ENCODE measurements at places on chromosomes 7 and 10. TPM values are rescaled to one million over a fixed set of nuclear protein-coding genes. Genes with fewer than 3 reads are reported as not detected.
A peak's percentile ranks its signal among the peaks of the same experiment; 100 is the strongest.

AZGP1 gene
- total RNA-seq: not detected

BZW2 gene
- total RNA-seq: 281 TPM

SUV39H2 gene
- 6.9 TPM for total RNA-seq

DNA sequence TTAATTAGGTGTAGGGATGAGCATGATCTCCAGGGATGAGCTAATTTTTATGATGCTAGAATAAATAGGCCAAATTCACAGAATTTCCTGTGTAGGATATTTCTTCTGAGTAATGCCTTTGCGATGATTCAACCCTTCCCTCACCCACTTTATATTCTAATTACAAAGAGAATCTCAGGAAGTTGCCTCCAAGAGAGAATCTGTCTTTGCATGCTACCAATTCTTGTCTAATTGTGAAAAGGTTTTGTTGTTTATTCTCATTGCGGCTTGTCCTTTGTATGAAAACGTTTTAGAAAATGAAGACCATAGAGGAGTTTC is 6.3 kb downstream of the C7orf57 start:
- DNase-seq: peak; percentile 45

GRCh38 chr10:121352231-121352855 is 245.9 kb downstream of the FGFR2 start:
- DNase-seq: no peak

DNA sequence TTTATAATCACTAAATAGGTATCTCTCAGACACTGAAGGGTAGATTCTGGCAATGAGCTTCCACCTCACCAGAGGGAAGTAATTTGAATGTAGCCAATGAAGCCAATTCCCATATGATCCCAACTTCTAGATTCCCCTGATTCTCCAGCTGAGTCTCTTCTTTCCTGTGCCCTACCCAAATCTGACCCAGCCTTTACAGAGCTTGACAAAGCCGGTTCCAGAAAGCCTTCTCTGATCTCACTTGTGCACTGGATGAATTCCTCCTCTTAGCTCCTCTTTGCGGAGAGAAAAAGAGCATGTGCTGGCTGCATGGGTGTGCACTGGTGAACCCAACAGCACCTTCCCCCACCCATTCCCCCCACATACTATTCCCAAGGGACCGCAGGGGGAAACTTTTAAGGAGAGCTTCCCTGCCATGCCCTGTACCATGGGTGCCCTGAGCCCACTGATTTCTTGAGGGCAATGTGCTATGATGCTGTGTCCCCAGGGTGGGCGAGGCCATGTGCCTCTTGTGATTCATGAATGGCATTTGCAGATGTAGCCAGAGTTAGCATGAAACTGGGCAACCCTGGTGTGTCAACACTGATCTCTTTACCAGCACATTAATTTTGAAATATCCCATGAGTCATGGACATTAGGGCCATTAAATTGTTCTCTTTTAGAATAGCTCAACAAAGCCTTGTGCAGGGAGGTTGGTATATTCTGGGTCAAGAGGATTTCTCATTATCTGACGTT is 50.4 kb upstream of the PLEKHA1 start:
- peak; percentile 33 for DNase-seq

GRCh38 chr10:132636358-132636757 is 98.8 kb downstream of the INPP5A start:
- DNase-seq: no peak

- no peak for DNase-seq
Observed at GRCh38 chr7:133048589-133048988, 33.3 kb downstream of the CHCHD3 start.

GRCh38 chr10:132535065-132535651 is 2.4 kb upstream of the INPP5A start:
- DNase-seq: no peak

DNA sequence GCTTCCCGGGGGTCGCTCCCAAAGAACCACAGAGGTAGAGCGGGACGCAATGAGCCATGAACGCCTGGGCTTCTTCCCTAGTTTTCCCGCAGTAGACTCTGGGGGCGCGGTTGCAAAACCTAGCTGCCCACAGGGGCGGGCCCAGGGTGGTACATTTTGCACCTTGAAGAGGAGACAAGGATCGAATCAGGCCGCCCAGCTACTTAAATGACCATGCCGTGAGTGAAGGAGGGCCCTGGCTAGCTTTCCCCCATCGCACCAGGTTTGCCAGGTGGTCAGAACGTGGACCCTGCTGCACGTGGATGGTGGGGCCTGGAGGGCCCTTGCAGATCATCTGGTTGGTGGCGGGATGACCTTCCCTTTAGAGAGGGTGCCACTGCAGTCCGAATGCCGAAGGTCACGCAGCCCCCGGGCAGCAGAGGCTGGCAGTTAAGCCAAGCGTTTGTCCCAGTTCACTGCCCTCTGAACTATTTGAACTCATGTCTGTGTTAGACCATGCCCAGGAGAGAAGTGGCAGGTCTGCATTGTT is 604 bp upstream of the SHTN1 start:
- peak; percentile 52 for DNase-seq

DNA sequence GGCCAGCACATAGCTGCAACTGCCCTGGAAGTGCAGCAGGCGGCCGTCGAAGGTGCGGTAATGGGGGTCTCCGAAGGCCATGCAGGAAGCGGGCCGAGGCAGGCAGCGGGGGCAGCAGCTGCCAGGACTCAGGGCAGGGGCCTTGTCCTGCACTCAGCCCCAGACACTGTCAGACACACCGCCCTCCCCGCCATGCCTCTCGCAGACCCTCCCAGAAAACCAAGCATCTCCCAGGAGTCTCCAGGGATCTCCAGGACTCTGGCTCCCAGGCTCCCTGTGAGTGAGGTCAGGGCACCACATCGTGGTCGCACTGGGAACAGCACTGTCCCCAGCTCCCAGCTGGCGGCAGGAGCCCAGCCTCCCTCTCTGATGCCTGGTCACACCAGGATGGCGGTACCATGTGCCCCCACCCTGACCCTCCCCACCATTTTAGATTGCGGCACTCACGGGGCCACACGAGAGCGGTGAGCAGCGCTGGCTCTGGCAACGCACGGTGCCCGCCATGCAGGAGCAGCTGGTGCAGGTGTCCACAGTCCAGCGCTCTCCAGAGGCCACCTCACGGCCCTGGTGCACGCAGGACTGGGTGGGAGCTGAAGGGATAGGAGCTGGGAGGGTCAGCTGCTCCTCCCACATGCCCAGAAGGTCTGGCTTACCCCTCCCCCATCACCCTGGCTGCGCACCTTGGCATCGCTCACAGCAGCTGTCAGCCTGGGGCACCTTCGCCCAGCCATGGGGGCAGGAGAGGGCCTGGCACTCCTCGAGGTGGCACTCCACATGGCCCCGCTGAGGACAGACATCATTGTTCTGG is 17.5 kb downstream of the ATP6V1F start:
- DNase-seq: peak; percentile 77

- DNase-seq: no peak
Observed at GRCh38 chr10:484925-485661, 204.4 kb downstream of the DIP2C start.

- no peak for DNase-seq
Observed at GRCh38 chr7:91330866-91331265, 66.6 kb downstream of the FZD1 start.

All from cardiac muscle cell (in vitro differentiated cells and primary cell).